Mammary microvascular endothelial cell (primary cell): ENCODE measurements at places on chromosomes 6 and 20. TPM values are rescaled to one million over a fixed set of nuclear protein-coding genes. Genes with fewer than 3 reads are reported as not detected.

The HMGN3 gene
- 60.5 and 61.1 TPM in 2 replicates for total RNA-seq

The STX11 gene
- total RNA-seq, result 20.9 and 26.5 TPM in 2 replicates

The PRND gene
- total RNA-seq, result not detected in 2 replicates

The CCDC170 gene
- not detected in 2 replicates for total RNA-seq

The SAMD3 gene
- not detected in 2 replicates for total RNA-seq

The PRRT1 gene
- total RNA-seq, result not detected in 2 replicates
